Right lung (tissue), 10 donors: ENCODE measurements at places on chromosomes 4 and X. TPM values are rescaled to one million over a fixed set of nuclear protein-coding genes. Genes with fewer than 3 reads are reported as not detected.

- no peak for DNase-seq
Observed at GRCh38 chr4:176271749-176272148, 2.7 kb upstream of the ASB5 start.

GRCh38 chrX:38004046-38004445 is 2.3 kb upstream of the SYTL5 start:
- DNase-seq: no peak

DNA sequence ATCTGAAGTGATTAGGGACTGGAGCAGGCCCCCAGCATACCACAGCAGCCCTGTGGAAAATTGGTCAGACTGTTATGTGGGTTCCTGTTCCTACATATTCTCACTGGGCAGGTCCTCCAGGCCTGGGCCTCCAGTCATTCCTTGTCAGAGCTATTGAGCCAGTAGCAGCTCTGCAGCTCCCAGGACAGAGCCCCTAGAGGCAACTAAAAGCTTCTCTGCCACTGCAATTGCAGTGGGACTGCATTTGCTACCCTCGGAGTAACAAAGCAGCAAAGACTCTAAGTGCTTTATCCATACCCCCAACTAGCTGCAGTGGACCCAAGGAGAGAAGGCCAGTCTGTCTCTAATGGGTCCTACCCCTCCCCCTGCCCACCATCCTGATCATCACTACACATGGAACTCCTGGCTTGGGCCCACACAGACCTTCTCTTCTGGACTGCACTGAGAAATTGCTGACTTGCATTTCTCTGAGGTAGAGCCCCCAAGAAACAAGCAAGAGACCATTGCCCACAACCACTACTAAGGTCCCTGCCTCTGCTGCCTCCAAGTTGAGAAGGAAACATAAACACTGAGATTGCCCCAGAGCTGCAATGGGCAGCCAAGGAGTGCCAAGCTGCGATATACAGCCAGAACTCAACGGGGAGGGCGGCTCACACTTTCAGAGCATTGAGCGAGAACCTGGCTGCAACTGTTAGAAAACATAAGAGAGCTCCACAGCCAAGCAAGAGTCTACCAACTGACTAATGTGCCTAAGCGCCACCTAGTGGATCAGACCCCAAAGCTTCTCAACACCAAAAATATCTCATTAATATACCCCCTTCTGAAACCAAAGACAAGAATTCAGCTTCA is 738.7 kb upstream of the NDST4 start:
- DNase-seq: peak; percentile 12

DNA sequence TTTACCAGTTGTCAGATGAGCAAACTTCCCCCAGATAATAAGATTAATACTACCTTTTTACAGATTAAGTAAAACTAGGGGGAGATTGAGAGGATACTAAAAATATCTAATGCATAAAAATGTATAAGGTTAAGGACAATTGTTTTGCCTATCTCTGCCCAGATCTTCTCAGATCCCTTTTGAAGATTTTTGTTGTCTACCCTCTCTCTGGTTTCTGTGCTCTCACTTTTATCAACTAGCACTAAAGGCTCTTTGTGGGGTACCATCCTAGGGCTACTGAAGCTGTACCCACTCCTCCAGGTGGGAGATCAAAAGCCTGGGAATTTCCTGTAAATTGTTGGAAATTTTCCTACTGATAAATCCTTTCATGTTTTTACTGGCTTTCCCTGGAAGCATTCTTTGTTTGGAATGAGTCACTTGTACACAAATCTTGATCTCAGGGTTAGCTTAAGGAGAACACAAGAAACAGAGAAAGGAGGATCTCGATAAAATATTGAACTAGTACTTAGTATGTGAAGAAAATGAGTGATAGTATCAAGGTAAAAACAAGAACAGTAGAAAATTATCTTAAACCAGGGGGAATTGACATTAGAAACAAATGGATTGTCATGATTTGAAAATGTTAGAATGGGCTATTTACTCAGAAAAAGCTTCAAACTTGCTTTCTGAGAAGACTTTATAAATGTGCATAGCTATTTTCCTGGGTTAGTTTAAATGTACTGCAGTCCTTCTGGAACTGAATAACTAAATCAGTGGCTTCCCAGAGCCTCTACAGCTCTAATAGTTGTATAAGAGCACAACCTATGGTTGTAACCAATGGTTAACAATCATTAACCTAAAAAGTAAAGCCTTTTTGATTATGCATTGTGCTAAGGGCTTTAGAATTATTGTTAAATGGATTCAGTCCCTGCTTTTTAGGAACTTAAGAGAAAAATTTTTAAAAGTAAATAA is 679.9 kb upstream of the MAGEB2 start:
- no peak for DNase-seq

DNA sequence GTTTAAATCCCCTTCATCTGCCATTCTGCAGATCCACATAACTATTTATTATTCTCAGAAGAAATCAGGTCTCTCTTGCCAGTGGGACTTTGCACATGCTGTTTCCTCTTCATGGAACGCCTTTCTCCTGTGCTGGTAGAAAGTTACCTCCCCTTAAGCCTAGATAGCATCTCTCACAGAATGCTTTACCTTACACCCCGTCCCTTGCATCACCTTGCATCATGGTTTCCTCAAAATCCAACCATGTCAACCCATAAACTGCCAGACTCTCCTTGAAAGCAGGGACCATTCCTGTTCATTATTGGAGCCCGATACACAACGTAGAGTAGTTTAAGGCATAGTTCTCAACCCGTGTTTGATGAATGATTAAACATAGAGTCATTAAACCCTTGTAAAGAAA is 396.2 kb upstream of the F9 start:
- no peak for DNase-seq

DNA sequence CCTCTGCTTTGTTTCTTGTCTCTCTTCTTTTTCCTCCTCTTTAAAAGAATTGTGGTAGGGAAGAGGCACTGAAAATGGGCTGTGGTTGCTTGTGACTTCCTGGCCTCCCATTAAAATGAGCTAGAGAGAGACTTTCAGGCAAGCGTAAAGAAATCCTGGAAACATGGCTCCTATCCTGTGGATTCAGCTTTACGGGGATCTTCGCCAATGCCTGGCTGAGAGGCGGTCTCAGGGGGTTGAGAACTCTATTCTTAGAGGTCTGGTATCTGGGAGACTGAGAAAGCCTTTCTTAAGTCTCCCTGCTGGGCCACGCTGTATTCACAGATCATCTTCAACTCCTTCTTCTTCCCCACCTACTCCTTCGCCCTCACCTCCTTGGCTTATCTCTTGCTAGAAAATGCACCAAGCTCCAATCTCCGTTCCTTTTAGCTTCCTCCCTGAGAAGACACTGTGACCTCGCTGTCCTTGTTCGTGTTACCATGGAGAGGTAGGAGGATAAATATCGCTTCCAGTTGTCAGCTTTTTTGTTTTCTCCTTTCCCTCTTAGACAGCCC is 542 bp upstream of the KLF8 start:
- DNase-seq: no peak

DNA sequence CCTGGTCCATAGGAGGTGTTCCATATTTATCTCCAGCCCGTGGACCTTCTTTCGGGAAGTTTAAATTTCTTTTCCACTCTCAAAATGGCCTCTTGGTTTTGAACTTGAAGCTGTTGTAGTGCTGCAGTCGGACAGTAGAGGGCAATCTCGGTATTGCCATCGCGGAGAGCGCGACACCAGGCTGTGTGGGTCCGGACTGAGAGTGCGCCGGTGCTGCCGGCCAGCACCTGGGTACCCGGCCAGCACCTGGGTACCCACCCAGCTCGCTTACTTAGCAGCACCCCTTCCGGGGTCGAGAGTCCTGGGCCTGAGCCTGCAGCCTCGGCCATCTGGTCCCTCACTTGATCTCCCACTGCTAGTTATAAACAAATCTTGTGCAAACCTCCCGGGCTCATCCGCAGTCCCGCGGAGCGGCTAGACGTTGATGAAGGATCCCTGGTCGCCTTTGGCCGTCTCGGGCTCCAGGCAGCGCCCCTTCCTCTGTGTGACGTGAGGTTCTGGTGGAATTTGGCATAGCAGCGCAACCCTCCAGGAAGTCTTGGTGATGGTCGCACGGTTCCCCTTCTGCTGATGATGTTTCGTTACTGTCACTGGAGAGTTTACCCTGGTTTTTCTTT is 18.0 kb downstream of the FAM9A start:
- peak; percentile 6 for DNase-seq

DNA sequence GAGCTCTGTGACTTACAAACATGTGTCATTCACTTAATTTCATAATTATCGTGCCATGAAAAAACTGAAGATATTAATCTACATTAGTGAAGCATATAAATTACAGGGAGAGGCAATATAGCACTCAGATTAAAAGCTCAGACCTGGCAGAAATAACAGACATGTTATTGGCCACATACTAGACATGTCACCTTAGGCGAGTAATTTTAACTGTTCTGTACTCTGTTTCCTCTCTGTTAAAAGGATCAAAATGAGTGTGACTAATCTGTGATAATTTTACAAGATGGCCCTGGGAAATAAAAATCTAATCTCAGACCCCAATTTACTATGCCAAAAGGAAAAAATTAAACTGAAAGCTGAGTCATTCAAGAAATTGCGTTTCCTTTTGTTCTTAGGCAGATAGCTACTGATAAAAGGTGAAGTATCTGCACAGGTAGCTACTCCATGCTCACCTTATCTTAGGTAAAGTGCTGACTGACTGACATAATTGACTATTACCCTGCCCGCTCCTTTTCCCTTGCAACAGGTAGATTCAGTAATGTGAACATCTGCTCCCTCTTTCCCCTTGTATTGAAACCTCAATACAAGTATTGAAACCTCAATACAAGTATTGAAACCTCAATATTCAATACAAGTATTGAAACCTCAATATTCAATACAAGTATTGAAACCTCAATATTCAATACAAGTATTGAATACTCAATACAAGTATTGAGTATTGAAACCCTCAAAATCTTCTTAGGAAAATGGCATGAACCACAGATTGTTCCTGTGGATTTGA is 33.2 kb downstream of the RELL1 start:
- DNase-seq: no peak

- DNase-seq: no peak
Observed at GRCh38 chr4:52713456-52713937, 37.7 kb downstream of the ERVMER34-1 start.

DNA sequence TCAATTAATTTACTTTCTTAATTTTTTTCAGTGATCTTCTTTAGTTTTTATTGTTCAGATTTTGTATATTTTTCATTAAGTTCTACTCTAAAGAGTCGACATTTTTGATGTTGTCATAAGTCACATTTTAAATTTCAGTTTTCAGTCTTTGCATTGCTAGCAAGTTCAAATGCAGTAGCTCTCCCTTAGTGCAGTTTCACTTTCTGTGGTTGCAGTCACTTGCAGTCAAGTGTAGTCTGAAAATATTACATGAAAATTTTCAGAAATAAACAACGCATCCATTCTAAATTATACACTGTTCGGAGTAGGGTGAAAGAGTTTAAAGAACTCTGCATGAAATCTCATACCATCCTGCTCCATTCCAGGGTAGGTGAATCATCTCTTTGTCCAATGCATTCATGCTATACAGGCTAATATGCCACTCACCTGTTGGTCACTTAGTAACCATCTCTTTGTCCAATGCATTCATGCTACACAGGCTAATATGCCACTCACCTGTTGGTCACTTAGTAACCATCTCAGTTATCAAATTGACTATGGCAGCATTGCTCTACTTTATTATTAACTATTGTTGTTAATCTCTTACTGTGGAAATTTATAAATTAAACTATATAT is 356.9 kb downstream of the STPG2 start:
- no peak for DNase-seq

DNA sequence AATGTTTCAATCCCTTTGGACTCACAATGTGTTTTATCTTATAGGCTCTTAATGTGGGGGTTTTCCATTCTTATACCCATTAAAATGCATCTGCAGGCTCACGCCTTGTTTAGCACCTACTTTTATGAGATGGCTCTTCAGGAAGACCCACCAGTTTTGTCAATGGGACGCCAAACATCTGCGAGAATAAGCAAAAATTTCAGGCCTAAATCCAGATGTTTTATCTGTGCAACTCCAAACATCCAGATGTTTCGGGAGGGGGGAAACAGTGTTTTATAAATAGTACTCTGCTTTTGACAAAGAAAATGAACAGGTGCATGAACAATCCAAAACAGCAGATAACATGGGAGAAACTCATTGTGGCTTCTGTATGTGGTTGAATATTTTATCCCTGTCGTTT is 342.8 kb downstream of the DHX15 start:
- no peak for DNase-seq

DNA sequence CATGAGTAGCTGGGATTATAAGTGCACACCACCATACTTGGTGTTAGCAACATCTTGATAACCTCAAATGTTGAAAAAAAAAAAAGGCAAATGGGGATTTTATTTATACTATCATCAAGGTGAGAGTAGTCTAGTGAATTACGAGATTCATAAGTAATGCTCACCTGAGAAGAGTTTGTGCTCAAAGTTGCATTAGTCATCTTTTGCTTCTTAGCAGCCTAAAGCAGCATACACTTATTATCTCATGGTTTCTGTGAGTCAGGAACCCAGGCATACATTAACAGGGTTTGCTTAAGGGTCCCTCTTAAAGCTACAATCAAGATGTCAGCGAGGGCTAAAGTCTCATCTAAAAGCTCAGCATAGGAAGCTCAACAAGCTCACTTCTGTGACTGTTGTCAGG is 8.2 kb upstream of the EXOSC9 start:
- DNase-seq: no peak

GRCh38 chr4:94372991-94373390 is 30.4 kb upstream of the HPGDS start:
- DNase-seq: no peak

The COL4A5 gene
- 165 TPM for polyA plus RNA-seq

The HTR2C gene
- 0.20 TPM for polyA plus RNA-seq

The SNCA gene
- 59.6 TPM for polyA plus RNA-seq

The BEND2 gene
- polyA plus RNA-seq: 0.06 TPM

The TREX2 gene
- 0.93 TPM for polyA plus RNA-seq

The NLRP2B gene
- 0.08 TPM for polyA plus RNA-seq
